ENCODE measurements at places on chromosomes 1 and 21. TPM values are rescaled to one million over a fixed set of nuclear protein-coding genes. Genes with fewer than 3 reads are reported as not detected.

- no peak overlapping the region for H3K4me3 ChIP-seq
- H3K27me3 ChIP-seq = no peaks in the 10 kb centered on the region
- H3K4me1 ChIP-seq = peaks cover 9% of the 10 kb centered on the region
- H3K27ac ChIP-seq = no peak overlapping the region
- no peak for DNase-seq
- H3K36me3 ChIP-seq = no peaks in the 10 kb centered on the region
Measured at GRCh38 chr1:15206418-15207030, 40.5 kb upstream of the FHAD1 start.

- peaks cover 4% of the 10 kb centered on the region for H3K4me1 ChIP-seq
- no peak for DNase-seq
- no peak overlapping the region for H3K27ac ChIP-seq
- H3K36me3 ChIP-seq = peaks cover 45% of the 10 kb centered on the region
Measured at GRCh38 chr1:231233735-231234417, 7.1 kb upstream of the GNPAT start.

DNA sequence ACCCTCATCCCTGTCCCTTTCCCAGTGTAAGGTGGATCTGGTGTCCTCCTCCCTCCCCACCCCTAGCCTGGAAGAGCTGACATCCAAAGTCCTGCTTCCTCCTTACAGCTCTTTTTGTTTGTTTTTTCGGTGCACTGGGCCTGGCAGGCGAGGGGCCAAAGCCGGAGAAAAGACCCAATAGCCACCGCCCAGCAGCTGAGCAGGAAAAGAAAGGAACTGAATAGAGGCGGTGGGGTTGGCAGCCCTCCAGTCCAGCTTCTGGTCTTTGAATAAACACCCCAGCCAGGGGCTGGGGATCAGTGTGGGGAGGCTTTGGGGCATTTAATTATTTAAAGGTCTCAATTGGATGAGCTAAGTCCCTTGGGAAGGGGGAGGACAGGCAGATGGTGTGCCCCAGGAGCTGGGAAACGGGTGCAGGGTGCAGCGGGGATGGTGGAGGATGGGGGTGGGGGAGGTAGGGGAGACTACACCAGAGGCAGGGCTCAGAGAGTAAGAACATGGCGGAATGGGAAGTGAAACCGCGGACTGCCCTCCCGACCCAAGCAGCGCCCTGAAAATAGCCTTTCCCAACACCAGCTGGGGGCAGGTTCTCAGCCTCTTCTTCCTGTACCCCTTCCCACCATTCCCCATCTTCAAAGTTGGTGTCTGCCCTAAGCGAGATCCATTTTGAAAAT lies 20.2 kb downstream of the BTG2 start:
- H3K4me3 ChIP-seq = no peak overlapping the region
- H3K36me3 ChIP-seq = no peaks in the 10 kb centered on the region
- peak overlapping the region; percentile 96 for H3K27ac ChIP-seq
- peaks cover 72% of the 10 kb centered on the region for H3K4me1 ChIP-seq
- peak; percentile 67 for DNase-seq
- no peaks in the 10 kb centered on the region for H3K27me3 ChIP-seq

GRCh38 chr1:51313268-51313852 lies 17.0 kb downstream of the TTC39A start:
- no peaks in the 10 kb centered on the region for H3K27me3 ChIP-seq
- H3K36me3 ChIP-seq = no peaks in the 10 kb centered on the region
- peak overlapping the region; percentile 51 for H3K27ac ChIP-seq

- DNase-seq = no peak
- no peaks in the 10 kb centered on the region for H3K27me3 ChIP-seq
- H3K36me3 ChIP-seq = no peaks in the 10 kb centered on the region
Measured at GRCh38 chr1:42176902-42177519, 12.5 kb upstream of the GUCA2A start.

DNA sequence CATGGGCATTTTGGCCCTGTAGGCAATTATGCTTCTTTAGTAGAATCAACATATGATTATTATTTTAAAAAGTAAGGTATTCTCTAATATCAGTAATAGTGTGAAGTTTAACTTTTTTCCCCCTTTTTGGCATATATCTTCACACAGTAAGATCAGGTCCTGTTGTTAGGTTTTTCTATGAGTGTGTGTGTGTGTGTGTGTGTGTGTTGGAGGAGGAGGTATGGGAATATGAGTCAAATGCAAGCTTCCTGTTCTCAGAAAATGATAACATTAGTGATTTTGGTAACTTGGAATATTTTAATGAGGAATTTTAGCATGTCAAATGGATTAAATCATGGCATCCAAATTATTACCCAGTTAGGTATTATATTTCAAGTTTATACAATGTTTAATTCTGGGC lies 65.8 kb upstream of the BCL10 start:
- no peak overlapping the region for H3K27ac ChIP-seq
- no peaks in the 10 kb centered on the region for H3K36me3 ChIP-seq
- no peaks in the 10 kb centered on the region for H3K27me3 ChIP-seq

DNA sequence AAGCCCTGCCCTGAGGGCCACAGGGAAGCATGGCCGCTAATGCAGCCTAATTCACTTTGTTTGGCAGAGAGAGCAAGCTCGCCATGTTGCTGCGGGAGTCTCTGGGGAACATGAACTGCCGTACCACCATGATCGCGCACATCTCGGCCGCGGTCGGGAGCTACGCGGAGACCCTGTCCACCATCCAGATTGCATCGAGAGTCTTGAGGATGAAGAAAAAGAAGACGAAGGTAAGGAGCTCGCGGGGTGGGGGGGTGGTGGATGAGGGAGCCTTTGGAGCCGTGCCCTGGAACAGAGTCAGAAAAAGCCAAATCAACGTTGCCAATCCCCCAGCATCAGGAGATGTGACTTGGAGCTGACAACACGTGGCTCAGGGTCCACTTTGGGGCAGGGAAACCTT lies 529.4 kb downstream of the KIF26B start:
- DNase-seq = no peak
- no peak overlapping the region for H3K4me3 ChIP-seq

- H3K27ac ChIP-seq = no peak overlapping the region
- H3K4me3 ChIP-seq = no peak overlapping the region
- no peaks in the 10 kb centered on the region for H3K4me1 ChIP-seq
- no peak for DNase-seq
- H3K36me3 ChIP-seq = peaks cover under 1% of the 10 kb centered on the region
Measured at GRCh38 chr1:183932412-183932811, 105.1 kb downstream of the COLGALT2 start.

DNA sequence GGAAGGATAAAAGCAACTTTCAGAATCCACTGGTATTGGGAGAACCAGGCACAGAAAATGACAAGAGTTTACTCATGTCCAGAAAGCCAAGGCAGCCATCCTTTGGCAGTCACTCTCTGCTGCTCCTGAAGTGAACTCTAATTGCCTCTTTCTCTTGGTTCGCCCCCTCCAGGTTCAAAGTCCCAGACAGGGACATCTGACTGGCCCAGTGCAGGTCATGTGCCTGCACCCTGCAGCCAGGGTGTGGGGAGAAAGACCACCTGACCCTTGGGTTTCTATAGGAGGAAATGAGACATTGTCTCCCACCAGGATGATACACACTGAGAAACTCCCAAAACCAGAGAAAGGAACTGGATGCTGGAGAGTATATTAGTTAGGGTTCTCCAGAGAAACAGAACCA lies 103.9 kb upstream of the SYT6 start:
- H3K36me3 ChIP-seq = no peaks in the 10 kb centered on the region
- DNase-seq = no peak
- H3K27ac ChIP-seq = no peak overlapping the region
- H3K4me3 ChIP-seq = no peak overlapping the region
- no peaks in the 10 kb centered on the region for H3K27me3 ChIP-seq
- no peaks in the 10 kb centered on the region for H3K4me1 ChIP-seq

- H3K4me1 ChIP-seq = peaks cover 47% of the 10 kb centered on the region
- peak overlapping the region; percentile 71 for H3K4me3 ChIP-seq
- H3K27ac ChIP-seq = peak overlapping the region; percentile 95
- DNase-seq = no peak
- no peaks in the 10 kb centered on the region for H3K27me3 ChIP-seq
- H3K36me3 ChIP-seq = no peaks in the 10 kb centered on the region
Measured at GRCh38 chr1:8024329-8024728, 1.8 kb downstream of the ERRFI1 start.

DNA sequence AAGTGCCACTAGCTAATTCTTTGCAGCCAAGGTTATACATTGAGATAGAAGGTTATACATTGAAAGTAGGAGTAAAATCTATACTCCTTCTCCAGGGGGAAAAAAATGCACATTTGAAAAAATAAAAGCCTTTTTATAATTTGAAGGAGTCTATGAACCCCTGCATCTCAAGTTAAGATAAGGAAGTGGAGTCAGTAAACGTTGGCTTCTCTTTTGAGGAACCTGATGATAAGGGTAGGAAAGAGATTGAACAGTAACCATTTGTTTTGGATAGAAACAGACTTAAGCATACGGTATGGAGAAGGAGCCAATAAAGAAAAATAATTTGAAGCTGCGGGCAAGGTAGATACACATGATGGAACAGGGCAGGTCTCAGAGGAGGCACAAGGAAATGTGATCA lies 64.1 kb downstream of the RPAP2 start:
- no peak overlapping the region for H3K4me3 ChIP-seq
- no peak for DNase-seq
- no peak overlapping the region for H3K27ac ChIP-seq
- H3K27me3 ChIP-seq = no peaks in the 10 kb centered on the region
- H3K4me1 ChIP-seq = no peaks in the 10 kb centered on the region
- H3K36me3 ChIP-seq = no peaks in the 10 kb centered on the region

- H3K27me3 ChIP-seq = no peaks in the 10 kb centered on the region
- H3K36me3 ChIP-seq = no peaks in the 10 kb centered on the region
- no peaks in the 10 kb centered on the region for H3K4me1 ChIP-seq
- H3K4me3 ChIP-seq = no peak overlapping the region
Measured at GRCh38 chr1:158873141-158873540, 42.0 kb downstream of the MNDA start.

GRCh38 chr1:162067466-162067865 lies 2.0 kb upstream of the NOS1AP start:
- no peak overlapping the region for H3K27ac ChIP-seq
- H3K27me3 ChIP-seq = no peaks in the 10 kb centered on the region

DNA sequence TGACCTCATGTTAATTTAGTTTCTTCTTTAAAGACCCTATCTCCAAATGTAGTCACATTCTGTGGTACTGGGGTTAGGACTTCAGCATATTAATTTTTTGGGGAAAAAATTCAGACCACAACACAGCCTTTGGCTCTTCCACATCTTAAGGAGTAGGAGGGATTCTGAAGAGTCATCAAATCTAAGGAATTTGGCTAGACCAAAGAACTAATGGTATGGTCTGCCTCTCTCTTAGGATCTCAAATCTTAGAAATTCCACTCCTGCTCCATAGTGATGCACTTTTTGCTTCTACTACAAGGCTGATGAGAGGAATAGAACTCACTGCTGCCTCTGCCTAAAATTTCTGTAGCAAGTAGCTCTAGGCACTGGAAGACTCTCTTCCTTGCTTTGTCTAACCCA lies 80.5 kb downstream of the NGF start:
- no peaks in the 10 kb centered on the region for H3K4me1 ChIP-seq
- H3K27ac ChIP-seq = no peak overlapping the region
- H3K4me3 ChIP-seq = no peak overlapping the region
- H3K36me3 ChIP-seq = no peaks in the 10 kb centered on the region

DNA sequence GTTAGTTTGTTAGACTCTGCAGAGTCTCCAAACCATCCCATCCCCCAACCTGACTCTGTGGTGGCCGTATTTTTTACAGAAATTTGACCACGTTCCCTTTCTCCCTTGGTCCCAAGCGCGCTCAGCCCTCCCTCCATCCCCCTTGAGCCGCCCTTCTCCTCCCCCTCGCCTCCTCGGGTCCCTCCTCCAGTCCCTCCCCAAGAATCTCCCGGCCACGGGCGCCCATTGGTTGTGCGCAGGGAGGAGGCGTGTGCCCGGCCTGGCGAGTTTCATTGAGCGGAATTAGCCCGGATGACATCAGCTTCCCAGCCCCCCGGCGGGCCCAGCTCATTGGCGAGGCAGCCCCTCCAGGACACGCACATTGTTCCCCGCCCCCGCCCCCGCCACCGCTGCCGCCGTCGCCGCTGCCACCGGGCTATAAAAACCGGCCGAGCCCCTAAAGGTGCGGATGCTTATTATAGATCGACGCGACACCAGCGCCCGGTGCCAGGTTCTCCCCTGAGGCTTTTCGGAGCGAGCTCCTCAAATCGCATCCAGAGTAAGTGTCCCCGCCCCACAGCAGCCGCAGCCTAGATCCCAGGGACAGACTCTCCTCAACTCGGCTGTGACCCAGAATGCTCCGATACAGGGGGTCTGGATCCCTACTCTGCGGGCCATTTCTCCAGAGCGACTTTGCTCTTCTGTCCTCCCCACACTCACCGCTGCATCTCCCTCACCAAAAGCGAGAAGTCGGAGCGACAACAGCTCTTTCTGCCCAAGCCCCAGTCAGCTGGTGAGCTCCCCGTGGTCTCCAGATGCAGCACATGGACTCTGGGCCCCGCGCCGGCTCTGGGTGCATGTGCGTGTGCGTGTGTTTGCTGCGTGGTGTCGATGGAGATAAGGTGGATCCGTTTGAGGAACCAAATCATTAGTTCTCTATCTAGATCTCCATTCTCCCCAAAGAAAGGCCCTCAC lies at the start of gene OLIG2:
Gene OLIG2 (plus strand): TSS at position 447 of the 954 bp plus-strand sequence. CDS start 928 bp downstream, outside the sequence.
- H3K27me3 ChIP-seq = peaks cover 93% of the 10 kb centered on the region
- peak within 1 kb of the TSS; percentile 4 for H3K4me3 ChIP-seq
- peaks cover 62% of the 10 kb centered on the region for H3K4me1 ChIP-seq
- no peak within 1 kb of the TSS for H3K27ac ChIP-seq

The NBPF11 gene
- 16.1 TPM for total RNA-seq

The OSCP1 gene
- 12.2 TPM for total RNA-seq

The ERRFI1 gene
- total RNA-seq = 98.0 TPM

The EXTL1 gene
- not detected for total RNA-seq

The ZBTB8A gene
- total RNA-seq = 5.2 TPM

The ALX3 gene
- not detected for total RNA-seq
